ENCODE measurements at places on chromosomes 4 and X.

- peak; percentile 8 for DNase-seq
Measured at GRCh38 chr4:11805842-11806241, 377.1 kb upstream of the HS3ST1 start.

GRCh38 chr4:121177246-121178137 lies 13.4 kb upstream of the TNIP3 start:
- DNase-seq: no peak

- no peak for DNase-seq
Measured at GRCh38 chr4:38762560-38762959, 20.2 kb downstream of the TLR10 start.

DNA sequence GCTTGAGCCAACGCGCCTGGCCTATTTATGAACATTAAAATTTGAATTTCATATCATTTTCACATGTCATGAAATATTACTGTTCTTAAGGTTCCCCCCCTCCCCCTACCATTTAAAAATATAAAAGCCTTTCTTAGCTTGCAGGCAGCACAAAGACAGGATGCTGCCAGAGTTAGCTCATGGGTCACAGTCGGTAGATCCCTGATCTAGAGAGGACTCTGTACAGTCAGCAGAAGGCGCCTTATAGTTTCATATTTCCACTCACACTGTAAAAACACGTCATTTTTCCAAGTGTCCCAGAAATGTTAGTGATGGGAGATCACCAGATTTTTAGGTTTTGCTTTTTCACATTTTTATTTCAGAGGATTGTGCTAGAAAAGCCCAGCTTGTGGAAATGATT lies 12.2 kb downstream of the NOCT start:
- DNase-seq: no peak

GRCh38 chrX:18172970-18173369 lies 47.7 kb downstream of the BEND2 start:
- DNase-seq: no peak

DNA sequence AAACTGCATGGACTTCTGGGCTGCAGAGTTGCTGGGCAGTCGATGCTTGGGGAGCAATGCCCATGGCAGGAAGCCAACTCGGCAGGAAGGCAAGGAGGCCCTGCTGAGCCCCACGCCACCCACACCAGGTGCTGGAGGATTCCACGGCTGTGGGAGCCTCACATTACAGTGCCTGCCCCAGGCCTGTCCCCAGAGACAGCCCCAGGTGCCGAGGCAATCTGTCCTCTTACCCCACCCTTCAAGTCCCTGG lies 53.9 kb downstream of the HMX1 start:
- no peak for DNase-seq

DNA sequence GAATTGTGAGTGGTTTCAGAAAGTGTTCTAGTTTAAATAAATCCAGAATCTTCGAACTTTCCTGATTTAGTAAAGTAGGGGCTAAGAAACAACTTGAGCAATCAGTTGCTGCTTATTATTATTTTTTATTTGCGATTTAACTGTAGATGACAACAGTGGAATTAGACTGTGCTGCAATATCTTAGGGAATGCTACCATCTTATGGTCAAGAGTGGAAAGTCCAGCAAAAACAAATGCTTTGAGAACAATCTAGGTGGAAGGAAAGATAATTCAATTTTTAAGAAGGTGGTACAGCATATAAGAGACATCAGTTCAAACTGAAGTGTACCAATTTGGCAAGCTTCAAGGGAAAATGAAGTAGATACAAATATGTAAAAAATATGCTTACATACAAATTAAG lies 73.3 kb downstream of the CYLC1 start:
- no peak for DNase-seq

DNA sequence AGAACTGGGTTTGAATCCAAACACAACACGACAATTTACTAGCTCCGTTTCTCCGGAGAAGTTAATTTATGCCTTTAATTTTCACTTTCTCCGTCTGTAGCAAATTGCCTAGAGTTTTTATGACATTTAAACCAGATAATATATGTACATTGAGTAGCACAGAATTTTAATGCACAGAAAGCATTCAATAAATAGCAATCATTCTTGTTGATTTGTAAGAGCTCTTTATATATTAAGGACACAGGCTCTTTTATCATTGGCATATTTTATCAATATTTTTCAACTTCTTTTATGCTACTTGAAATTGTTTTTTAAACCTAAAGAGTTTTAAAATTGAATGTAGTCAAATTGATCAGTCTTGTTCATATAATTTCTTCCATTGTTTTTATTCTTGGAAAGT lies 99.6 kb upstream of the PPP2R3B start:
- DNase-seq: no peak
